ENCODE measurements at places on chromosomes 12 and 14.

GRCh38 chr14:54427871-54428270 lies 13.3 kb downstream of the CNIH1 start:
- DNase-seq, result no peak

GRCh38 chr14:24428628-24429394 lies 657 bp downstream of the CBLN3 start:
- DNase-seq, result no peak

DNA sequence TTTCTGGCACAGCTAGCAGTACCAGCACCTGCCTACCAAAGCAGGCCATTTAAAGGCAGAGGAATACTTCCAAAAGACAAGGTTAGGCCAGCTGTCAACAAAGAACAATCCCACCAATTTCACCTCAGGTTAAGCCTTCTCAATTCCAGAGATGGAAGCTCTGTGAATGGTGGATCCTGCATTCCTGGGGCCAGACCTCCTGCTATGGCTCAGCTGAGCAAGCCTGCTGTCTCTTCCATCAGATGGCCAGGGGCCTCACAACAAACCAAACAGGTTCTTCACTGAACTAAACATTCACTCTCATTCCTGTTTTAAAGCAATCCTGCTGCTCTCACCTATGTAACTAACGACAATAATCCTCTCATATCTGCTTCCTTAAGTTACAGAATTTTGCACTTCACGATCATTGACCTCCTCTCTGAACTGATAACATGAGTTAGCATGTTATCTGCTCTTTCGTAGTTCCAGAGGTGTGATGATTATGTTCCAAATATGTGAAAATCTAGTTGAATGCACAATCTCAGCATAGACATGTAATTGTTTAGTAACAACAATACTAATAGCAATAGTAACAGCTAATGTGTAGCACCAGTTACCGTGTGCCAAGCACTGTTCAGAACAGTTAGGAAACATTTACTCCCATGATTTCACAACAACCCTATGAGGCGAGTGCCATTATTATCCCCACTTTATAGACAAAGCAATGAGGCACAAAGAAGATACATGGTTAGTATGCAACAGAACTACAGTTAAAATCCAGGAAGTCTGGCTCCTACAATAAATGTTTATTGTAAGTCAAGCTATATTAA lies 73.2 kb downstream of the SLC2A13 start:
- no peak for DNase-seq

DNA sequence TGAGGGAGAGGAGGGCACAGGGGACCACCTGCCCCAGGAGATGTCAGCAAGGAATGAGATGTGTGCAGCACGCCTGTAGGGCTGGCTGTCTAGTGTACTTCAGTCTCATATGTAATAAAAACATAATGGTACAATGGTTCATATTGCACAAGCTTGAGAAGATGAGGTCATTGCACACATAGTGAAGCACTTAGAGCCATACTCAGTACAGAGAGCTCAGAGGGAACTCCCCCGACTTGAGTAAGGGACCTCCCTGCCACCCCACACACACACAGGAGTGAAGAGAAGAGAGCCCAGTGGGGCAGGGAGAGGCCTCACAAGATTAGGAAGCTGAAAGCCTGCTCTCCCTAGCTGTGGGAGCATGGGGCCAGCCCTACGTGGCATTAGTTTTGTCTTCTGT lies 61.5 kb downstream of the SLC6A12 start:
- DNase-seq, result no peak

- DNase-seq, result no peak
Measured at GRCh38 chr14:20750194-20750593, 4.5 kb downstream of the EDDM3A start.

- peak; percentile 28 for DNase-seq
Measured at GRCh38 chr12:79857675-79858074, 77.2 kb downstream of the PPP1R12A start.

GRCh38 chr12:79439175-79439825 lies 251.5 kb downstream of the PAWR start:
- DNase-seq, result no peak

DNA sequence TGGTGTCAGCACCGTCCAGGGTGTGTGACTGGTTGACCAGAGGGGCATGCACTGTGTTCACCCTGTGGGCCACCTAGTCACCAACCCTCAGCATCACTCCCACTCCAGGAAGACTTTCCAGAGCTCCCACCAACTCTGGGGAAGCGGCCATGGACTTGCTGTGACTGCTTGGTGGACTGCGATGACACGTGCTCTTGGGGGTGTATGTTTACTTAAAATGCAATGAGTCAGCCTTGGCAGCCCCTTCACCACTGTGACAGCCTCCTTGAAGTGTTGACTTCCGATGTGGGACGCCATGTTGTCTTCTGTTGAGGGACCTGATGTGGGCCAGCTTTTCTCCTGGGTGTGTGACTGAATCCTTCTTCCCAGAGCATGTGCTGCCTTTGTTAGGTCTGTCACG lies 151.1 kb upstream of the RTL1 start:
- no peak for DNase-seq

GRCh38 chr12:117342682-117343081 lies 18.7 kb downstream of the NOS1 start:
- DNase-seq, result peak; percentile 9

- DNase-seq, result no peak
Measured at GRCh38 chr12:131511803-131512561, 198.9 kb upstream of the SFSWAP start.

DNA sequence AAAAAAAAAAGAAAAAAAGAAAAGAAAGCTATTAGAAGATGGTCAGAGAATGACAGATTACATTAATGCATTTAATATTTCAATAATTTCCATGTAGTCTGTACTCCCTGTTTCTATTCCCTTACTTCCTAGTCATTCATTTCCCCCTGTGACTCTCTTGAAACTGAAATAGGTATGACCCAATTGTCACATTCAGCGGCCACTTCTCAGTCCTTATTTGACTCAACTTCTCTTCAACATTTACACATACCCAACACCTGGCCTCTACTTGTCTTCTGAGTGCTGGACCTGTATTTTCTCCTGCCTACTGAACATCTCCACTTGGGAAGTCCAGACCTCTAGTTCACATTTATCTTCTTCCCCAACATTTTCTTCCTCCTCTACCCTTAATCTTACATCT lies 7.2 kb downstream of the EEA1 start:
- no peak for DNase-seq

GRCh38 chr12:121036810-121037326 lies 2.2 kb downstream of the OASL start:
- DNase-seq, result peak; percentile 79

- DNase-seq, result peak; percentile 98
Measured at GRCh38 chr14:57833323-57833722, 32.6 kb downstream of the SLC35F4 start.

- no peak for DNase-seq
Measured at GRCh38 chr12:12441429-12441807, 84.5 kb downstream of the BORCS5 start.

- peak; percentile 63 for DNase-seq
Measured at GRCh38 chr14:61581955-61582615, 113.2 kb upstream of the HIF1A start.

GRCh38 chr12:59030415-59030814 lies 110.1 kb upstream of the LRIG3 start:
- DNase-seq, result no peak

DNA sequence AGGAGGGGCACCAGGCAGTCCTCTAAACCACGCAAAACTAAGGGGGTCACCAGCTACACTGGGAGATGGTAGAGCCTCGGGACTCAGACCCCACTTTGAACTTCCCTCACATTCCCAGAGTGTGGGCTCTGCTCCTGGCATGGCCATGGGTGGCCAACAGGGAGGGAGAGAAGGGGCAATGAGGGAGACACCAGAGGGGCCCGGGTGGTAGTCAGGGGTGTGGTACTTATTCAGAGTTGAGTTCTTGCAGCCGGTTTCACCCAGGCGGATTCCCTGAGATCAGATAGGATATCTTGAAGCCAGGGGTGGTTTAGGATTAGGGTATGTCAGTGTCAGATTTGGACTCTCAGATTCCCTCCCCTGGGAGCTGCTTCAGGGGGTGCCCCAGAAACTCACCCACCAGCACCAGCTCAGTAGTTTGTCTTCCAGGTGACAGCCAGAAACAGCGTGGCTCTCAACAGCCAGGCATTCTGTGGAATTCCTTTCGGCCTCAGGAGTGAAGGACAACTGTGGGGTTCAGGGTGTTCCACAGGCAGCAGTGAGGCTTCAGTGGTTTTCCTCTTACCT lies 56.0 kb downstream of the ELK3 start:
- no peak for DNase-seq

GRCh38 chr12:47817272-47818006 lies 2.3 kb downstream of the HDAC7 start:
- DNase-seq, result no peak

DNA sequence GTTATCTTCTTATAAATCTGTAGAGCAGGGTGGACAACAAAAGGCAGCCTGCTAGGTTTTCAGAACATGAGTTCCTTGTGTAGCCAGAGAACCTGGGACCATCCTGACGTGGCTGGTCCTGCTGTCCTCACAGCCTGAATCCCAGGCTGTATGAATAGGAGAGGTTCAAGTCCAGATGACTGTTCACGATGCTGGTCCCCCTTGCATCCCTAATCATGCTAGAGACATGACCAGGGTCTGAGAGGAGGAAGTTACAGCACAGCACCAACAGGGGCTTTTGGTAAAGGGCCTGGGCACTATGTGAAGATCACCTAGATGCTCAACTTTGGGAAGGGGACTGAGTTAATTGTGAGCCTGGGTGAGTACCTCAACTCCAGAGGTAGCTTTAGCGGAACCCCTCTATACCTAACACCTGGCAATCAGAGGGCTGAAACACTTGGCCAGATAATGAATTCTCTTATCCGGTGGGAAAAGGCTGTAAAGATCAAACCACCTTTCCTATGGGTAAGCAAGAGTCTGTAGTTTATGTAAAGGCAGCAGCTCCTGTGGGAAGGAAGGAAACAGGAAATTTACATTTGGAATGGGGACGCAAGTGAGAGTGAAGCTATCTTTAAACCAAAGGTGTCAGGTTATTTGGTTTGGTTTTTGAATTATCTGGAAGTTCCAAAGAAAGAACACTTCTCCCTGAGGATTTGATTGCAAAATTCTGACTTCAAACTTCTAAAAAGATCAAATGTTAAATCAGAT lies 112.8 kb downstream of the DAD1 start:
- DNase-seq, result no peak

GRCh38 chr14:70754991-70755390 lies 54.3 kb downstream of the MAP3K9 start:
- peak; percentile 14 for DNase-seq
